Iris pigment epithelial cell (primary cell): ENCODE measurements at places on chromosomes 12 and 14.

GRCh38 chr14:97065305-97066067 is 268.3 kb downstream of the VRK1 start:
- DNase-seq, result no peak

- DNase-seq, result no peak
Measured at GRCh38 chr12:91988086-91988923, 157.3 kb downstream of the BTG1 start.

- peak; percentile 38 for DNase-seq
Measured at GRCh38 chr12:131929581-131930456, 743 bp downstream of the PUS1 start.

- no peak for DNase-seq
Measured at GRCh38 chr12:132044661-132045412, 95.1 kb downstream of the EP400 start.

DNA sequence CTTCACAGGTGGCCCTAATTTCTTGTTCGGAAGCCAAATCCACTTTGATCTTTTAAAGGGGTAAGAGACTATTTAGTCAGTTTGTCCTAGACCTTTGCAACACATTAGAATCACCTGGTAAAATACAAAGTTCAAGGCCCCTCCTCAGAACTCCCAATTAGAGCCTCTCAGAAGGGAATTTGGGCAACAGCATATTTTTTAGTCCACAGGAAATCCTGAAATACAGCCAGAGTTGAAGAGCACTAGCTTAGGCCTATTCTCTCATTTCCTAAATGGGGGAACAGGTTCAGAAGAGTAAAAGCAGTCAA is 151.3 kb upstream of the FSCB start:
- no peak for DNase-seq

DNA sequence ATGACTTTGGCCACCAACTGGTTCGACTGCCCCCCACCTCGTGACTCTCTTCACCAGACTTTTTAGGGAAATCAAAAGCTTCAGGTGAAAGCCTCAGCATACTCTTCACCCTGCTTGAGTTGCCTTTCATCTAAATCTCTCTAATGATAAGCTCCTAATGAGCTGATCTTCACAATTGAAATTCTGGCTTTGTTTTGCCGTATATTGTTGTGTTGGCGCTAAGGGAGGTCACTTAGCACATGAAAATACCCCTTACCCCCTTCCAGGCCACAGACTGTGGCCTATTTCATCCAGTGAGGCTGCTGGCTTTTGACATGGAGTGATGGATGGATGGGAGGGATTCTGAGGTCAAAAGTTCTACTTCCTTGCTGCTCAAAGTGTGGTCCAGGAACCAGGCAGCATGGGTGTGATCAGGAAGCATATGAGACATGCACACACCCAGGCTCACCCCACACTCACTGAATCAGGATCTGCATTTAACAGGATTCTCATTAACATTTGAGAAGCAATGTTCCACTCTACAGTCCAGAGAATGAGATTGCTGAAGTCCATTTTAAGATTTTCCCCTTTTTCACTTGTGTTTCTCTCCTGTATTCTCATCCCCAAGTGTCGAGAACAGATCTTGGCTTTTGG is 131.4 kb downstream of the DACT1 start:
- no peak for DNase-seq

GRCh38 chr14:104434214-104435076 is 145.1 kb upstream of the C14orf180 start:
- no peak for DNase-seq

GRCh38 chr14:92844204-92844603 is 50.1 kb downstream of the GOLGA5 start:
- DNase-seq, result no peak

DNA sequence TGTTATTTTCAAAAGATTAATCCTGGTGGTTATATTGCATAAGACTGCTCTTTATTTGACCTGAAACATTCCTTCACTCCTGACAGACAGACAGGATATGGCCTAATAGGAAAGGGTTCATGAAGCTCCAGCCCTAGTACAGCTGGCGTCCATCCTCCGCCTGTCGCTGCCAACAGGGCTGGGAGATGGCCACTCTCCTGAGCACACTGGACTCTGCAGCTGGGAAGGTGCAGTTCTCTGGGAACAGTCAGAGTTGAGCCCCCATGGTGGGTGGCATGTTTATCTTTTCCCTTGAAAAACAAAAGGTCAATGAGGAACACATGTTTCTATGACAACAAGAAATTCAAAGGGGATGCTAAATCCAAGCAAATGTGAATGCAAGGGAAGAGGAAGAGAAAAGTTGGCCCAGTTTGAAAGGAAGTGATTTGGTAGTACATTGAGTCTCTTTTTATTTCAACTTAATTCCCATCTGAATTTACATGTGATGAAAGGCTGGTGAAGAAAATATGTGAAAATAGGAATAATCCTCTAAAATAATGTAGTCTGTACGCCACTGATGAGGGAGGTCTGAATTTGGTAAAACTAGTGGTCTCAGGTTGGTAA is 89.9 kb upstream of the DCN start:
- peak; percentile 62 for DNase-seq

- no peak for DNase-seq
Measured at GRCh38 chr12:124854637-124855184, 9.0 kb downstream of the SCARB1 start.

DNA sequence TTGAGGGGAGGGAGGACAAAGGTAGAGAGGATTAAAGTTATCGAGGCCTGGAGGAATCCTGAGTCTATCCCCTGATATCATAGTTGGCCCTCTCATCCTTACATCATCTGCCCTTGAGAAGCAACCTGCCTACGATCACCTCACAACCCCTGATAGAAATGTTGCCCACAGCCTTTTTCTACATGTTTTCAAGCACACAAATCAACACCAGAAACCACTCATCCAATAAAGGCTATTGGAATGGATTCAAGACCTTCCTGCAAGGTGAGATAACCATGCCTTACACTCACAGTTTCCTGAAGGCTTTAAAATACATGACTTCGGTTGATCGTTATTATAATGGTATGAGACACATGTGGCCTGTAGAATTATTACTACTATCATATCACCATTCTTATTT is 175.7 kb upstream of the EGLN3 start:
- DNase-seq, result no peak

DNA sequence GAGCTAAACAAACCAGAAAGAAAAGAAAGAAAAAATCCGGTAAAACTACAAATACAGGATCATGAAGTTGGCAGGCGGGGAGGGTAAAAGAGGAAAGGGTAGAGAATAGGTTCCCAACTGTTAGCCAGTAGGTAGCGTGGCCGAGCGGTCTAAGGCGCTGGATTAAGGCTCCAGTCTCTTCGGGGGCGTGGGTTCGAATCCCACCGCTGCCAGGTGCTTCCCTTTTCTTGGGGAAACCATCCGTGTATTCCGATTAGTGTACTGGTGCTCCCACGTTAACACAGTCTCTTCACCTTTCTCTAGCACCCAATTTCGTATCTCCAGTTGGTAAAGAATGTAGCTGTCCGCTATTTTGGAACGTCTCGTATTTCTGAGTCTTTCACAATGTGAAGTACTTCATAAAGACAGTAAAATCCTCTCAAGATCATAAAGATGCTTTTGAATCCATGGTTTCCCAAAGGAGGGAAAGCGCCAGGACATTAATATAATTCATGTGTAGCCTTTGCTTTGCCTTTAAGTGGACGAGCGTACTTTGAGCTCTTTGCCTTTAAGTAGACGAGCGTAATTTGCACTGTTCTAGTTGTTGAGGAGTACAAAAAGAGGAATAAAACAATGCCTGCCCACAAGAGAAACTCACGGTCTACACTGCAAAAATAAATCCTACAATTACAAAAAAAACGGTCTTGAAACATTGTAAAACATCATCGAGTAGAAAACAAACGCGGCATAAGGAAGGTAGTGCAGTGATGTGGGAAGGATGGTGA is 19.0 kb upstream of the RNASE12 start:
- DNase-seq, result peak; percentile 80

DNA sequence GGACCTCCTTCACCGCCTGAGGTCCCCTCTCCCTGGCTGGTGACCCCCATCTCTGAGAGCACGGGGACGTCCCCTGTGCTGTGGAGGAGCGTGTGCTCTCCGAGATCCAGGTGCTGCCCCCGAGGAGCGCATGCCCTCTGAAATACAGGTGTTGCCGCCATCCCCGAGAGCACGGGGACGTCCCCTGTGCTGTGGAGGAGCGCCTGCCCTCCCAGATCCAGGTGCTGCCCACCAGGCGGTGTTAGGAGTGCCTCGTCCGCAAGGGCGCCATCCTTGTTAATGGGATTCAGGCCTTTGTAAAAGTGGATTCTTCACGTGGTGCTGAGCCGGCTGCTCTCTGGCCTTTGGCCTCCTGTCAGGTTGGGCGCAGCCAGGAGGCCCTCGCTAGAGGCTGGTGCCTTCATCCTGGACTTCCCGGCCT is 10.1 kb downstream of the NOC4L start:
- DNase-seq, result no peak

- DNase-seq, result no peak
Measured at GRCh38 chr12:8559676-8560075, 19.0 kb upstream of the CLEC4E start.

DNA sequence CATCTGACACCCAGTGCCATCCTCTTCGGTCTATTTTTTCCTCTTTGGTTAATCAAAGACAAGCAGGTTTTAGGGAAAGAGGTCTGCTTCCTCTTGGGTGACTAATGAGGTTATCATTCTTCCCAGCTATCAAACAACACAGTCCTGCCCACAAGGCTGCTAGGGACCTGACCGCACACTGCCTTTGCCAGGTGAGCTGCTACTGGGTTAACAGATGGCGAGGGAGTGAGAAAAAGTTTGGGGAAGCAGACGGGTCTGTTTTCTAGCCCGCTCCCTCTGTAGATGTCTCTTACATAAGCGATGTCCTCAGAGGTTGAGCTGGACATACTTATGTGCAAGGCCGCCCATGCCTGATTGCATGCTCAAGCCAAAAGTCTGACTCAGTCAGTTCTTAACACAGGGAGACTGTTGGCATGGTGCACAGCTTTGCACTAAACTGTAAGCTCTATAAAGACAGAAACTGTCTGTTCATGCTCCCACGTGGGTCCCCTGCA is 94.1 kb downstream of the SLC15A4 start:
- DNase-seq, result no peak

DNA sequence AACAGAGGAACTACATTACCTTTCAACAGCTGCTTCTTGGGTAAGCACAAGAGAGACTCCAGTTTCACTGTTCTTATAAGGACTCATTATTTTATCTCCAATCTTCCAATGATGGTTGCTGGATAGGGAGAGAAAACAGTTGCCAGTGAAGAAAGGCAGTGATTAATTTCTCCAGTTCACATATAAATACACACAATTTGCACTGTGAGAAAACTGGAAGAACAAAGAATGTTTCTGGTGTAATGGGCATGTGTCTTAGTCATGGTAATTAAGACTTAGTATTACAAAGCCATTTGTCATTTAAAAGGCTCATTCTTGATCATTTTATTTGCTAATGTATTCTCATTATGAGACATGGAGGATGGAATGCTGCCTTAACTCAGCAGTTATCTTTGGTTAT is 78.0 kb upstream of the FAR2 start:
- no peak for DNase-seq

DNA sequence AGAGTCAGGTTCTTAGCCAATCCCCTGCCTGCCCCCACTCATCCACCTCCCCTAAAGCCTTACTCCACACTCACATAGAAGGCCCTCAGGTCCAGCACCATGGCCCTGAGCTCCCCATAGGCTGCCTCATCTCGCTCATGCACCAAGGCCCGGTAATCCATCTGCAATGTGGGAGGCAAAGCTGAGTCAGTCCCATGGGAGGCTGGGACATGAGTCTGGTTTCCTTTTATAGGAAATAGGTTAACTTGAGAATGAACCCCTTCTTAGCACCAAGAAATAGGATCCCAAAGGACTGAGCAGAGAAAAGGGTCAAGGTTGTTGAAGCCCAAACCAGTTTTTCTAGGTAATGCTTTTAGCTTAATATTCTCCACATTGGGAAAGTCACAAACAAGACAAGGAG is 2.1 kb upstream of the EMC9 start:
- DNase-seq, result peak; percentile 54

GRCh38 chr12:124581307-124582107 is 14.1 kb upstream of the NCOR2 start:
- DNase-seq, result peak; percentile 28

DNA sequence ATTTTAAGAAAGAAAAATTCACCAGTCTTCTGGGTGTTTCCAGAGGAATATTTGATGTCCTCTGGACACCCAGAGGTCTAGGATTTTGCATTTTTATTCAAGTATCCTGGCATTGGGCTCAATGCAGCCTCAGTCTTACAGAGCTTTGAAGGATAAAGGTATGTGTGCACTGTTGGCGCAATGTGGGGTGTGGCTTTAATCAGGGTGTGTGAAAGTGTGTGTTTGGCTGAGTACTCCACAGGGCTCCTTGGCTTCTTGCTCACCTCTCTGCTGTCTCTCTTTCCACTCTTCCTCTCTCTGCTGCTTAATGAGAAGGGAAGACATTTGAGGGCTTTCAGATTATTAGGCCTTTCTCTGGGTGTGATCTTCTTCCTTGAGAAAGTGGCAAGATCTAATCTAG is 193.3 kb upstream of the CCND2 start:
- DNase-seq, result no peak

DNA sequence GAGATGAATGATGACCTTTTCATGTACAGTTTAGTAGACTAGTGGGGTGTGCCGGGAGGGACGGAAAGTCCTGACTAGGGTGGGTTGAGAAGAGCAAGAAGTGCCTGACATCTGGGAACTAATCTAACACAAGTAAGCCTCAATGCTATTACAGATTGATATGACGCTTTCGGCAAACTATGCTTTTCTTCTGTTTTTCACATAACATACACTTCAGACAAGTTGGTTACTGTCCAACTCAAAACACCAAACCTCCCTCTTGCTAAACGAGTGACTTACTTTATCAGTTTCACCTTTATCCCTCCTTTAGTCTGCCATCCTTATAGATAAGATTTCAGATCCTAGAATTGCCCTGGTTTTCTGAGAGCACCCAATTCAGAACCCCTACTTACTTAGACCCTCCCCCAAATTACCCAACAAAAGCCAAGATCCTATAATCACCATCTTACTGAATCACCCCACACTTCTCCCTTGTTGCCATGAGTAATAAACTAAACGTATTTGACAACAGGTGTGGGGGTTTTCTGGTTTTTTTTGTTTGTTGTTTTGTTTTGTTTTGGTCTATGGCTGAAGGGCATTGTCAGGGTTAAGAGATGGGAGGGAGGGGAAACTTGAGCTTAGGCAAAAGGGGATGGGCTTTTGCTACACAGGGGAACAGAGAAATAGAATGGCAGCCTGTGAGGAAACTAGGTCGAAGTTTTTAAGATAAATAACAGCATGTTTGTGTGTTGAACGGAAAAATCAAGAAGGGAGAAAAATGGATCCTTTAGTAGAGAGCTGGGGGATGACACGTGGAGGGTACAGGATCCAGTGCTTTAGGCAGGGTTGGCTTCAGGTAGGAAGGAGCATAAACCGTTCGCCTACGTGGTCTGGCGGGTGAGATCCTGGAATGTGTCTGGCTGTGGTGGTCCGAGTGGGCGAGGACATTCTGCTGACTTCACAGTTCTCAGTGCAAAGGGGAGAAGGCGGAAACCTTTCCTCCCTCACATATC is 6.1 kb upstream of the PSMA3 start:
- DNase-seq, result peak; percentile 27

GRCh38 chr12:13702381-13702780 is 279.0 kb downstream of the GRIN2B start:
- no peak for DNase-seq
